Stimulated activated CD8-positive, alpha-beta memory T cell treated with anti-CD3 and anti-CD28 coated beads, Interleukin-4, amount 100 ng/mL, for 1 hour (primary cell): ENCODE measurements at places on chromosomes 5 and 9.

DNA sequence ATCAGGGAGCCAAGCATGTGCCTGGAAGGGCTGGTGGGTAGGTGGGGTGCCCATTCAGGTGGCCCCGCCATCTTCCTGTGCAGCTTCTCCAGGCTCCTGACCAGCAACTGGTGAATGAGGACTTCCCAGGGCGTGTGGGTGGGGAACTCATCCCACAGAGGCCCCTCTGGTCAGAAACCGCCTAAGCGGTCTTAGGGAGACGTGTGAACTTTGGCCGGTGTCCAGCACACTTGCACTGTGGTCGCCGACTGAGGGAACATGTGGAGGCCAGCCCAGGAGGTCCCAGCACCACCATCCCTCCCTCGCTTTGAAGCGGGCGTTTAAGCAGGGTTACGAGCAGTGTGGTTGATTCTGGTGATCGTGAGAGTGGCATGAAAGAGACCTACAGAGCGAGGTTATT lies 77.8 kb downstream of the MVB12B start:
- DNase-seq, result no peak

- no peak for DNase-seq
These were observed 215.2 kb upstream of the ELAVL2 start for GRCh38 chr9:24041160-24041690.

DNA sequence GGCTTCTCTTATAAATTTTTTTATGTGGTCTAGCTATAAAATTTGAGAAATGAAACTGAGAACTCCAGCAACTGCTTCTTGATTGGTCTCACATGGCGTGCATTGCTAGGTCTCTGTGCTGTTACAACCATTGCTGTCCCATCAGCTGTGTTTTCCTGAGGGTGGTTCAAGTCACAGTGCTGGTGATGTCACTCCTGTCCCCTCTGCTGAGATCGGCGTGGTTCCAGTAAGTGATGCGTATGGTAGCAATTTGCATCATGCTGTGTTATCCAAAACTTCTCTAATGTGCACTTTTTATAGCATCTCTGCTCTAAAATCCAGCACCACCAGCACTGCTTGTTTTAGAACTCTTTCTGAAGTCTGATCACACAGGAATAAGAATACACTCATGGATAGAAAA lies 112.6 kb upstream of the ZNF608 start:
- no peak for DNase-seq

GRCh38 chr5:170355601-170356098 lies 33.5 kb downstream of the KCNMB1 start:
- no peak for DNase-seq

DNA sequence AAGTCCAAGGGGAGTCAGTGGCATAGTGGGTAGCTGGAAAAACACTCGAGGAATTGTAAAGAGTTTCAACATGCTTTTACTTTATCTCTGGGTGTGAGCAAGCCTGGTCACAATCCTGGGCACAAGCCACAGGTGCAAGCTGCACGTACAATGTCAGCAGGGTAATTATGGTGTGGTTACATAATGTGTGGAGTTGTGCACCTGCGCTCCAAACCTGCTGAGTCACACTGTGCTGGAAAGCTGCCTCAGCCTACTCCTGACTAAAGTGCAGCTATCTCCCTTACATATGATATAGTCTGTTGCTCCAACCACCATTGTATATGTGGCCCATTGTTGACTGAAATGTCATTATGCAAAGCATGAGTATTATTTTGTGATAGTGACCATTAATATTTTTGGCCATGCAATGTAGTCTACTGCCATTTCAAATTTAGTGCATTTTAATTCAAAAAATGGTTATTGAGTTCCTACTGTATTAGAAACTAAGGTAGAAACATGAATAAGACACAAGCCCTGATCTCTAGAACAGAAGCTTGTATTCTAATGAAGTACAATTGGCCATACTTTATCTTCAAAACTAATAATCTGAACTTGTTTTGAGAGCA lies 160.9 kb upstream of the SLC30A5 start:
- no peak for DNase-seq

GRCh38 chr5:164504141-164504772 lies 998.8 kb downstream of the MAT2B start:
- DNase-seq, result no peak

GRCh38 chr9:79477955-79478771 lies 93.6 kb upstream of the TLE4 start:
- DNase-seq, result no peak

DNA sequence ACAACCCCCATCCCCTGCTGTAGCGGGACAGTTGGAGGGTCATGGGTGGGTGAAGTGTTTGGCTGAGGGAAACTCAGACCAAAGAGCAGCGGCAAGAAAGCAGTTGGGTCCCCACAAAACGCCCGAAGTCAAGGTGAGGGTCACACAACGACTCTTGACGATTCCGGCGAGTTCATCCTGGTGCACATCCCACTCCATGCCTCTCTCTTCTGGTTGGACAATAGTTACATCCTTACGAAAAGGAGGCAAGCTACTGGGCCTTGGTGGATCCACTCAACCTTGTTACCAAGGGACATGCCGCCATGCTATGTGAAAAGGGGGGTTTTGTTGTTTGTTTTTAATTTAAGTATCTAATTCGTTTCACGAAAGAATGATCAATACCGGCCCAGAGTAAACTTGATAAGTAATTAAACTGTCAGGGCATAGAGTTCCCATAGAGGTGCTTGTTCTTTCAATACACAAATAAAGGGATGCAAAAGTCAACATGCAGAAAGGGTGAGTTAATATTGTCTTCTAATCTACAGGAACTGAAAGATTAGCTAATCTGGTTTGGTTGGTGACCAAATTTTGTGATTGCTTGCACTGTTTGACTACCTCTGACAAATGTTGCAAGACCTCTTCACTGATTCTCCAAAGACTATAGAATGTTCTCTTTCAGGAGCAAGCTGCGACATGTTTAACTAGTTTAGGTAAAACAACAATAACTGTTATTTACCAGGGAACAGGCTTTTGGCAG lies 732 bp upstream of the SMIM15 start:
- no peak for DNase-seq

- no peak for DNase-seq
These were observed 306.8 kb downstream of the TRPM3 start for GRCh38 chr9:70814597-70814996.

GRCh38 chr5:92640340-92640739 lies 940.7 kb downstream of the NR2F1-AS1 start:
- DNase-seq, result no peak

DNA sequence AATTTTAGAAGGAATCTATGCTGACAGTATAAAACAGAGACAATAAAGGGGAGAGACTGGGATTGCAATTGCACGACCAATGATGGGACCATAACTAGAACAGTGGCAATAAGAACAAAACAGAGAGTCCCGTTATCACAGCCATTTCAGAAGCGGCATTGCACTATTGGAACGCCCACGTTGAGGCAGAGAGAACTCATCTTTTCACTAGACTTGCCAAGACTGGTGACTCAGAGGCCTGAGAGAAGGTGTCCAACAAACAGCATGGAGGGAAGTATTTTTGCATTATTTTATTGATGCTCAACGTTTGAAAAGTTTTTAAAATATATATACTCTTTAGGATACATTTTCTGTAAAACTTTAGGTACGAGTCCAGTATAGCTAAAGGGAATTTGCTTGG lies 737.7 kb downstream of the TLE1 start:
- no peak for DNase-seq

- no peak for DNase-seq
These were observed 3.2 kb upstream of the TENT4A start for GRCh38 chr5:6710070-6710469.

- no peak for DNase-seq
These were observed 25.2 kb upstream of the MSH3 start for GRCh38 chr5:80629281-80629680.

- DNase-seq, result no peak
These were observed 281.9 kb downstream of the DNAH5 start for GRCh38 chr5:13662626-13663025.

GRCh38 chr9:134945509-134946275 lies 28.0 kb upstream of the FCN1 start:
- no peak for DNase-seq

DNA sequence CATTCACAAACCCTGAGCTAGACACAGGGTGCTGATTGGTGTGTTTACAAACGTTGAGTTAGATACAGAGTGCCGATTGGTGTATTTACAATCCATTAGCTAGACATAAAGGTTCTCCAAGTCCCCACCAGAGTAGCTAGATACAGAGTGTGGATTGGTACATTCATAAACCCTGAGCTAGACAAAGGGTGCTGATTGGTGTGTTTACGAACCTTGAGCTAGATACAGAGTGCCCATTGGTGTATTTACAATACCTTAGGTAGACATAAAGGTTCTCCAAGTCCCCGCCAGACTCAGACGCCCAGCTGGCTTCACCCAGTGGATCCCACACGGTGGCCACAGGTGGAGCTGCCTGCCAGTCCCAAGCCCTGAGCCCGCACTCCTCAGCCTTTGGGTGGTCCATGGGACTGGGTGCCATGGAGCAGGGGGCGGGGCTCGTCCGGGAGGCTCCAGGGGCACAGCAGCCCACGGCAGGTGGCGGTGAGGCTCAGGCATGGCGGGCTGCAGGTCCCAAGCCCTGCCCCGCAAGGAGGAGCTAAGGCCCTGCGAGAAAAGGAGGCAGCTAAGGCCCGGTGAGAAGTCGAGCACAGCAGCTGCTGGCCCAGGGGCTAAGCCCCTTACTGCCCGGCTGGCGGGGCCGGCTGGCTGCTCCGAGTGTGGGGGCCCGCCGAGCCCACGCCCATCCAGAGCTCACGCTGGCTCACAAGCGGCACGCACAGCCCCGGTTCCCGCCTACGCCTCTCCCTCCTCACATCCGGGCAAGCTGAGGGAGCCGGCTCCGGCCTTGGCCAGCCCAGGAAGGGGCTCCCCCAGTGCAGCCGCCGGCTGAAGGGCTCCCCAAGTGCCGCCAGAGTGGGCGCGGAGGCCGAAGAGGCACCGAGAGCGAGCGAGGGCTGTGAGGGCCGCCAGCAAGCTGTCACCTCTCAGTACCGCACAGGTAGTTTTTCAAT lies 1039.2 kb upstream of the CDH9 start:
- DNase-seq, result no peak

DNA sequence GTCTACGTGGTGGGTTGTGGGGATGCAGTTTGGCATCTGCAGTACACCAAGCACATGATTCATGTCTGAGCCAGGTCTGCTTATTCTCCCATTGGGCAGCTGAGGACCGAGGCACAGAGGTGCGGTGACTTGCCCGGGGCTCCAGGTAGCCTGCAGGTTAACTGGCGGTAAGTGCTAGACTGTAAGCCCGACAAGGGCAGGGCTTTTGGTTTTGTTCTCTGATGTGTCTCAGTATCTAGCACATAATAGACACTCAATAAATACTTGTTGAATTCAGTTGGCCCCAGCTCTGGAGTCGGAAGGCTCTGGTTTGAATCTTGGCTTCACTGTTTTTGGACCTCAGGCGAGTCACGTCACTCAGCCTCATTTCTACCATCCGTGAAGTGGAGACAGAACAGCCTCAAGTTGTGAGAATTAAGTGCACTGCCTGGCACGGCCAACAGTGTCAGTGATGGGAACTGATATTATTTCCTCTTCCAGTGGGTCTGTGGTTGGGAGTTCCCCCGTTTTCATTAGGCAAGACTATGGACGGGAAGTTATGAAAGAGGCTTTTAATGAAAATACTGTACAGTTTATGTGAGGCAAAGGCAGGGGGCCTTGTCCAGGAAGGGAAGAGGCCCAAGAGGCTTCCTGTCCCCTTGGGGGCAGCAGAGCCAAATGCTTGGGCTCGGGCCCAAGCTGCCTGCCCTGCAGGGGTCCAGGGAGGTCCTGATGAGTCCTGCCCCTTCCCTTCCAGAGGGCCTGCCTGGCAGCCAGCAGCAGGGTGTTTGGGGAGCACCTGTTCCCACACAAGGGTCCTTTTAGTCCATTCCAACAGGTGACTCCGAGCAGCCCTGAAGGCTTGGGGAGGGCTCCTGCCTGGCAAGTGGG lies 3.3 kb downstream of the PRELID1 start:
- no peak for DNase-seq

- no peak for DNase-seq
These were observed 45.6 kb upstream of the IER5L start for GRCh38 chr9:129223551-129224208.

GRCh38 chr9:89768650-89769071 lies 163.8 kb downstream of the GADD45G start:
- DNase-seq, result no peak

DNA sequence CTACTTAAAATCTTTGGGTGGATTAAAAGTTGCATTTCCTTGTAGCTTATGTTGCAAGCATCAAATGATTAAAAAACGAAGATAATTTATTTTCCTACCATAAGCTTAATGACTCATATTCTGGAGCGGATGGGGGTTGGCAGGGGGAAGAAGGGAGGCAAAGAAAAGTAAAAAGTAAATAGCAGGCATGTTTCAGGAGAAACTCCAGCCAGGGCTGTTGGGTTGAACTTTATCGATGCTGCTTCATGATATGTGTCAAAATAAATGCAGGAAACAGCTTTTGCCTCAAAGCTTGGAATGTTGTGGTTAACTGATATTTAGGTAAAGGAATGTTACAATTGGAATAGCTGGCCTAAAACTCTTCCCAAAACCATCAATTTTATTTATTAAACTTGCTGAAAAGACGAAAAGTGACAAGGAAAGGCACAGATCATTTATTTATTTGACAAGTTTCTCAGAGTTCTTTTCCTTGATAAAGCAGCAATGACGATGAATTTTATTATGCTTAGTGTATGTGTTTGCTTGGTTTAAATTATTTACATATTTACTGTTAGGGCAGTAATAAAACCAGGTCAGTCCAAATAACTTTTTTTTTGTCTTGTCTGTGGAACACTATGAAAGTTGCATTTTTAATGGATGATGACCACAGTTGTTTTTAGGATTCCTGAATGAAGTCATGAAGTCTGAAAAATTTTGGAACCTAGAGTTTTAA lies 177.9 kb downstream of the PCSK1 start:
- DNase-seq, result no peak

- DNase-seq, result no peak
These were observed 75.8 kb upstream of the ZNF618 start for GRCh38 chr9:113800276-113800675.

GRCh38 chr5:73792687-73793320 lies 166.8 kb downstream of the ARHGEF28 start:
- no peak for DNase-seq

DNA sequence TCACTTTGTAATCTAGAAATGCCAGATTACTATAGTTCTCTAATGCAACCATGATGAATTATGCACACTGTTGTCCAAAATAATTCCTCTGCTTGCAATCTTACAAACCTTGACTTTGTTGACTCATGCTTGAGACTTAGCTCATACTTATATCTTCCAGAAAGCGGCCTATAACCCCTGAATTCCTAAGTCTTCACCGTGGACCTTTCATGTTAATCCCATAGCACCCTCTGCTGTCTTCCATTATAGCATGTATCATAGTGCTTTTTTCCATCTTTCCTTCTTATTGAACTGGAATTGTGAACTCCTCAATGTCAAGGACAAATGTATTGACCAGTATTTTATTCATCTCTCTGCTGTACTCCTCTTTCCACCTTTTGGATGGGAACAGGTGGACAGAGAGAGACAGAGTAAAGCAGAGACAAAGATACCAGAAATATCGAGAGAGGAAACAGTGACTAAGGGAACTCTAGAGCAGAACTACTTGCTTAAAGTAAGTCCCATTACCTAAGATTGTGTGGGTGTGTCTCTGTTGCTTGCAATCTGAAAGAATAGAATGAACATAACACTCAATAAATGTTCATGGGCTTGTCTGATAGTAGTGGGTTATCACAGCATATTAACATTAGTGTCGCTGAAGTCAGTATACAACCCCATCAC lies 110.0 kb downstream of the LURAP1L start:
- no peak for DNase-seq
